Aorta (tissue), 5 donors: ENCODE measurements at places on chromosomes 1 and 21. TPM values are rescaled to one million over a fixed set of nuclear protein-coding genes. Genes with fewer than 3 reads are reported as not detected.
A peak's percentile ranks its signal among the peaks of the same experiment; 100 is the strongest.

The CFAP107 gene
- polyA plus RNA-seq: not detected

DNA sequence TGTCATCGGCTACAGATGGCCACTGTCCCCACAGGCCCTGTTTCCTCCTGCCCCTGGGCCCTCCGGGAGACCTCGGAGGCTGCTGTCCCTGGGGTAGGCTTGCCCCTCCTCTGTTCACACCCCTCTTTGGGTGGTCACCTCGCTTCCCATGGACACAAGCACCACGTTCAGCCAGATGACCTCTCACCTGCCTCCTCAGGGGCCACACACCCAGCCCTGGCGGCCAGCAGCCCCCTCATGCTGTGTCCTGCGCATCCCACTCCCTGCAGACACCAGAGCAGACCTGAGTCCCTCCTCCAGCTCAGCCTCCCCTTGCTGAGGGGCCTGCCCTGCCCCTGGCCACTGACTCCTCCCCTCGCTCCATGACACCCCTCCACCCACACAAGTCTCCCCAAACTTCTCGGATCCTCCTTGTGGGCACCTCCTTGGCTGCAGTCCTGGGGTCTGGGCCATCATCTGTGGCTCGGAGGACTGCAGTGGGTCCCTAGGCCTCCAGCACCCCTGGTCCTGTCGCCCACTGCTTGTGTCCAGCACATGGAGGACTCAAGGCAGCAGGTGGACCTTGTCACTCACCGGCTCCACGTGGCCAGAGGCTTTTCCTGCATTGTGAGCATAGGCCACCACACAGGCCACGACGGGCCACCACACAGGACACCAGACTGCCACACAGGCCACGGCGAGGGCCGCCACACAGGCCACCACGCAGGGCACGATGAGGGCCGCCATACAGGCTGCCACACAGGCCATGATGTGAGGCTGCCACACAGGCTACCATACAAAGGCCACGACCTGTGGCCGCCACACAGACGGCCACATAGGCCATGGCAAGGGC lies 51.1 kb downstream of the MORN1 start:
- peak; percentile 30 for DNase-seq

The METTL18 gene
- 9.6 TPM for polyA plus RNA-seq

DNA sequence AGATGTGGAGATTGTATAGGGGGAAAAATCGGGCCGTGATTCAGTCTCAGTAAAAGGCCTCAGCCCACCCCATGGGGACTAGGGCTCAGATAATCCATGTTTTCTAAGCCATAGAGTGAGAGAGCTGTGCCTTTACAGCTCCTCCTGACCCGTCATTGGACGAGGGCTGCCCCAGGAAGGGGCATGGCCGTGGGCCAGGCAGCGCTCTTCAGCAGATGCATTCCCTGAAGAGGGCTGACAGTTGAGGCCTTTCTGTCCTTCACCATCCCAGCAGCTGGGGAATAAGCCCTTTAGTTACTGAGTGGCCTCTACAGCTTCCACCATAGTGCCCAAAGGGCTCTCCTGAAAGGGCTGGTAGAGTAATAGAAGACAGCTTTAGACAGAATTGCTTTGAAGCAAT lies 57.2 kb downstream of the ST3GAL3 start:
- no peak for DNase-seq

The NBPF10 gene
- 0.88 TPM for polyA plus RNA-seq

DNA sequence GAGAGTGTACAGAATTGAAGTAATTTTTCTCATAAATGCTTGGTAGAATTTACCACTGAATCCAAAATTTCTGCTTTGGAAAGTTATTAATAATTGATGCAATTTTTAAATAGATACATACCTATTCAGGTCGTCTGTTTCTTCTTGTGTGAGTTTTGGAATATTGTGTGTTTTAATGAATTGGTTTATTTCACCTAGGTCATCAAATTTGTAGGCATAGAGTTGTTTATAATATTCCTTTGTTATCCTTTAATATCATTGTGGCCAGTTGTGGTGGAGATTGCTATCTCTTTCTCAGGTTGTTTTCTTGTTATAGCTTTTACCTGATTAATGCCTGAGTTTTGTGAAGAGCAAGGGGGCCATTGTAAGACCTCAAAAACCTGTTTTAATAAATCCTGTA lies 93.5 kb downstream of the SYT14 start:
- no peak for DNase-seq

- DNase-seq: peak; percentile 58
Measured at GRCh38 chr1:156383023-156383422, 14.0 kb downstream of the RHBG start.

The SLC2A5 gene
- 0.31 TPM for polyA plus RNA-seq

DNA sequence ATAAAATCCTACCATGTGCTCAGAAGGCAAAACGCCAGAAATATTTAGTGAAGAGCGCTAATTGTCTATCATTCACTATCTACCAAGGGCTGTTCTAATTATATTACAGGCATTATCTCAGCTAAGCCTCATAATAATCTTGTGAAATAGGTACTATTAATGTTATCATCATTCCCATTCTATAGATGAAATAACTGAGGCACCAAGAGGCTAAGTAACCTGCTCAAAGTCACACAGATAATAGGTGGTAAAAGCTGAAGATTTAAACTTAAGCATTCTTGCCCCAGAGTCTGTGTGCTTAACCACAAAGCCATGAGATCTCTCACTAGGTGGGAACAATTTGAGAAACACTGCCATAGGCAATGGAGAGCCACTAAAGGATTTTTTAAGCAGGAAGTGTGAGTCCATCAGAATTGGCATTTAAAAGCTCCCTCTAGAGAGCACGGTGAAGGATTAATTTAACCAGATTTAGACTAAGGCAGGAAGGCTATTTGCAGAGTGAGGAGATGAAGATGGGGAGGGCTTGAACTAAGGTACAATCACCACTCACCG lies 1.7 kb upstream of the SMAP2 start:
- DNase-seq: no peak

GRCh38 chr1:16921391-16922185 lies at the start of gene CROCC:
TSS of gene CROCC (plus strand) at chr1:16921931. CDS start at chr1:16922019, 88 bp downstream.
- DNase-seq: peak; percentile 78

DNA sequence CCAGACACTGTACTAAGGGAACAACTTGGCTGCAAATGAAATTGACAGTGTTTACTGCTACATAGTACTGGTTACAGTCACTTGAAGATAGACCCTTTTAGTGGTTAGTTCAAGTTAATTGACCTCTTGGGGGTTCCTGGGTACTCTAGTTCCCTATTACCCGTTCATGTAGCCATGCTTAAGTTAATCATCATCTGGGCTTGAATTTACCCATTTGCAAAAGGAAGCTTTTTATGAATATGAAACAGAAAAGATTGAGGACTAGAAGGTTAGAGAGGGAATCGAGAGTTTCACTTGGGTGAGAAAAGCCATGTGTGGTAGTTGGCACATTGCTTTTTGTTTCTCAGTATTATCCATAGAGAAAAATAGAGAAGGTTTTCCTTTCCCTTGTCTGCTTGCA lies 2.7 kb downstream of the MIA3 start:
- DNase-seq: no peak

DNA sequence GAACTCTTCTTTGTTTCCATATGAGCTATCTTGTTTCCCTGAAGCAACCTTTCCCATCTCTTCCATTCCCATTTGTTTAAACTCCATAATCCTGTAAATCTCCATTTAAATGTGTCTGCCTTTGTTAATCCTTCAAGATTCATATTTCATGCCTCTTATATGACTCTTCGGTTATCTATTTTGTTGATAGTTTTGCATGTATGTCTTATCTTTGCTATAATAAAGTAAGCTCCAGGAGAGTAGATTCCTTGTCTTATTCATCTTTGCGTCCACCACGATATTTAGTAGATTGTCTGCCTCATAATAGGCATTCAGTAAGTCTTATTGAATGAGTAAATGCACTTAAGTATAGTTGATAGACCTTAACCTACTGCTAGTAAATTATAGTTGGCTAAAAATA lies 18.4 kb downstream of the CLIC4 start:
- no peak for DNase-seq

The OXCT2 gene
- 0.08 TPM for polyA plus RNA-seq

The LRRC38 gene
- not detected for polyA plus RNA-seq

The SLC6A17 gene
- polyA plus RNA-seq: not detected

The TLR5 gene
- polyA plus RNA-seq: 2.0 TPM

GRCh38 chr21:24011087-24011486 lies 1596.2 kb downstream of the MRPL39 start:
- DNase-seq: no peak

The CNR2 gene
- polyA plus RNA-seq: 0.08 TPM

- no peak for DNase-seq
Measured at GRCh38 chr1:58249737-58250586, 296.6 kb downstream of the OMA1 start.

DNA sequence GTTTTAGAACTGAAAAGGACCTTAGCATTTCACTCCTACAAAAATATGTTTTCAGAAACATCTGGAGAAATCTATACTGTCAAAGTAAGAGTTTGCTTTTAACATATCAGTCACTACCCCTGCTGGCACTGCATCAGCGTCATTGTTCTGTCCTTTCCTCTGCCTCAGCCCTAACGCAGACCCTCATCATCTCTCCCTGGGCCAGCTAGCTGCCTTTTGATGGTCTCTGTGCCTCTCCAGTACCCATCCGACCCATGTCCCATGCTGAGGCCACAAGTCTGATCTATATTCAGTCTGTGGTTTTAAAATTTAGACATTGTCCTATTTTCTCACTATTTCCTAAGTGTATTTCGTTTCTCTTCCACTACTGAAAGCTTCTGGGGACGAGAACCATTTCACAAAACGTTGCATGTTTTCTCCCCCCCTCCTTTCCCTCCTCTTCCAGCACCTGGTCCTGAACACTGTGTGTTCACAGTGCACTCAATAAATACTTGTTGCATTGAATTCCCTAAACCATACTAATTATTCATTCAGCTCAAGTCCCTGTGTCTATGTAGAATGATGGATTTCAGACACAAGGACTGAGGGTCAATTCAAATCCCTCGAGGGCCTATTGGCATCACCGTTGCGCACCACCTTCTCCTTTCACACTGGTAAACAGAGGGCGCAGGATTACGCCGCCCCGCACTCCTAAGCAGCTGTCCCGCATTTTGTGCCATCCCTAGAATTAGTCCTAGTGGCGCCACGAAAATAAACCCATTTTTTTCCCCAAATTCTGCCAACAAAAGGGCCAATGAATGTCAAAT lies 53.4 kb downstream of the CD2 start:
- no peak for DNase-seq

DNA sequence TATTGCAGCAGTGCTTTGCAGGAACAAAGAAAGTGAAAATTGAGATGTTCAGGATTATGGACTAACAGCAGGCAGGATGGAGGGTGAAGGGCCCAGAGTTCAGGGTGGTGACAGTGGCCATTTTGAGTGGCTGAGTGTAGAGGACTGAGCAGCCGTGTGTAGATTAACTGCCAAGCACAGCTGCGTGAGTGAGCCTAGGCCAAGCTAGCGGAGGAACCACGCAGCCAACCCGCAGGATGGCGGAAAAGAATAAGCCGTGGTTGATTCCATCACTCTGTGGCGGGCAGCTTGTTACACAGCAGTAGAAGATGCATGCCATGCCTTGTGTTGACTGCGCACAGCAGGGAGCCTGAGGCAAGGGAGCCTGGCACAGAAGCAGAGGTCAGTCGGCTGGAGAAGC lies 102.5 kb upstream of the KIF26B start:
- no peak for DNase-seq

The A3GALT2 gene
- polyA plus RNA-seq: not detected

GRCh38 chr1:102897557-102897956 lies 210.8 kb downstream of the COL11A1 start:
- DNase-seq: no peak

The TMEM54 gene
- 77.5 TPM for polyA plus RNA-seq

DNA sequence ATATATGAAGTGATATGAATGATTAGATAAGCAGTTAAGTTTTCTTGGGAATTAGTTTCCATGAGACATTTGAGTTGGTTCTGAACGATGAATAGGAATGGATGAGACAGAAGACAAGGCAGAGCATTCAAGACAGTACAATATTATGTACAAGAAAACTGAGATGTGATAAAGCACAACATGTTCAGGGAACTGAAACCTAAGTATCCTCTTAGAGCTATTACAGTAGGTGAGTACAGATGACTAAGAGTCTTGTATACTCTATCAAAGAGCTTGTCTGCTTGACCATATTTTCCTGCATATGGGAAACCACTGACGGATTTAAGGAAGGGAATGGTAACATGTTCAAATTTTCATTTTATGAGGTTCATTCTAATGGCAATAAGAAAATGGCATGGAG lies 61.6 kb downstream of the NME7 start:
- DNase-seq: no peak

The NBPF6 gene
- polyA plus RNA-seq: not detected

GRCh38 chr1:77536813-77537212 lies 145.6 kb downstream of the ZZZ3 start:
- DNase-seq: no peak

- DNase-seq: no peak
Measured at GRCh38 chr1:33560680-33561079, 88.2 kb downstream of the ZSCAN20 start.

The ATF3 gene
- polyA plus RNA-seq: 22.7 TPM

- DNase-seq: no peak
Measured at GRCh38 chr1:210310562-210311153, 18.0 kb upstream of the HHAT start.

The PTPN14 gene
- polyA plus RNA-seq: 8.0 TPM

DNA sequence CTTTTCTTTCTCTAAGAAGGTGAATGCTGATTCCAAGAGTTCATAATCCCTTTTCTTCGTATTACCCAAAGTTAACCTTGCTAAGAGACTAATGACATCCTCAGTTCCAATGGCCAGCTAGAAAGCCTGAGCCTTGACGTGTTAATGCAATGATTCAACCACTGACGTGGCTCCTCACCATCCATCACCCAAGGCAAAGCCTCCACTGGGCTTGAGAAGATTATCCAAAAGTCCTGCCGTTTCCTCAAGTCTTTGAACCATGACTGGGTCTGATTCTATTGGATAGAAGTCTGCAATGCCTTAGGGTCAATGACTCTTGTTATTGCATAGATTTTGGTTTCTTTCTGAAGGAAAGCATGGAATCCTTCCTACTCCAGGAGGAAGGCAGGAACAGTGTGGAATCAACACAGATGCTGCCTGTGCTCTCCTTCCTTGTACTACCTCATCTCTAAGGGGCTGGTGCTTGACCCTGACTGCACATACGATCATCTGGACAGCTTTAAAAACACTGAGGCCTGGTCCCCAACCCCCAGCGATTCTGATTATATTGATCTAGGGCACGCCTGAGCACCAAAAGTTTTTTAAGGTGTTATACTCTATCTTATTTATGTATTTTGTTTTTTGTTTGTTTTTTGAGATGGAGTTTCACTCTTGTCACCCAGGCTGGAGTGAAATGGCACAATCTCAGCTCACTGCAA lies 69.3 kb upstream of the ANGPTL1 start:
- DNase-seq: no peak

- DNase-seq: no peak
Measured at GRCh38 chr1:55402142-55402541, 187.0 kb upstream of the USP24 start.

GRCh38 chr1:23927097-23927496 lies 13.9 kb upstream of the CNR2 start:
- no peak for DNase-seq
